ENCODE measurements at places on chromosomes 4 and X.

DNA sequence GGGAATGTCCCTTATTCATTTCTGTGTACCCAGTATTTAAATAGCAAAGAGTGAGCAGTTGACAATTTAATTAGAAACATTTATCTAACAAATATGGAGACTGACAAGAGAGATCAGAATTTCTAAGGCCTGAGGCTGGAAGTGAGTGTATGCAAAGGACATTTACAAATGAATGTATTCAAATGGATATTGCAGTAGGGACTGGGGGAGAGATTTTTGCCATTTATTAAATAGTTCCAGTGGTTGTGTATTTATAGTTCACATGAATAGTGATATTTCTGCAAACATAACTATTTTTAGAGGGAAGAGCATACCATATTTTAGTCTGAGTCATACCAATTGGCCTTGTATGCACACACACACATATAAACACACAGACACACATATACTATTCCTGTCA lies 592.4 kb downstream of the GLUD2 start:
- no peak for DNase-seq

DNA sequence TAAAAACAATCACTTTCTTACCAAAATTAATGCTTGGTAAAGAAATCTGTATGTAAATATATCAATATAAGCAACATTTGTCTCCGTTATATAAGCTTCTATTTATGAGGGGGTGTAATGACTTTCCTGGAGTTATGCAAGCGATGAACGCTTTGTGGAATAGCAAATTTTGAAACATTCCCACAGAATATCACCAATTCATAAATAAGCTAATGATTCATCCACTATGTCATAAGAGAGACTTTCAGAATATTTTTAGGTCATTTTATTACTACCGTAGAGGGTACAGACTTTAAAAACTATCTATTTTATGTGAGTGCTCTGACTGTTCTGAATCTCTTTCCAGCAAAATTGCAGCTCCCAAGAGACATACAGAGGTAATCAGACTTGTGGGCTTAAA lies 179.5 kb upstream of the FTHL17 start:
- DNase-seq: no peak

DNA sequence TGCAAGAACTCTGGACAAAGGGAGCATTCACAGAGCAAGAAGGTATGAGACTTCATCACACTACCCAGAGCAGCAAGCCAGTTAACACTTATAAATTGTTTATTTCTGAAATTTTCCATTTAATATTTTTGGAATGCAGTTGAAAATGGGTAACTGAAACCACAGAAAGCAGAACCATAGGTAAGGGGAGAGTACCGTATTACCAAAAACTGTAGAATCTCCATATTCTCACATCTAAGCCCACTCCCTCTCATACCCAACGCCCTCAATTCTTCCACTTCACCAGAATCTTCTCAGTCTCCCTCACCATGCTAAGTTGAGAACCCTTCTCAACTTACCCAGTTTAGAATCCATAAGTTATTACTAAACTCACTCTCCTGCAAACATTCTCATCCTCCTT lies 277.8 kb downstream of the SPOCK3 start:
- DNase-seq: no peak

- no peak for DNase-seq
Observed at GRCh38 chrX:54641530-54641929, 111.5 kb downstream of the GNL3L start.

- DNase-seq: no peak
Observed at GRCh38 chr4:102641793-102642192, 119.0 kb downstream of the MANBA start.

DNA sequence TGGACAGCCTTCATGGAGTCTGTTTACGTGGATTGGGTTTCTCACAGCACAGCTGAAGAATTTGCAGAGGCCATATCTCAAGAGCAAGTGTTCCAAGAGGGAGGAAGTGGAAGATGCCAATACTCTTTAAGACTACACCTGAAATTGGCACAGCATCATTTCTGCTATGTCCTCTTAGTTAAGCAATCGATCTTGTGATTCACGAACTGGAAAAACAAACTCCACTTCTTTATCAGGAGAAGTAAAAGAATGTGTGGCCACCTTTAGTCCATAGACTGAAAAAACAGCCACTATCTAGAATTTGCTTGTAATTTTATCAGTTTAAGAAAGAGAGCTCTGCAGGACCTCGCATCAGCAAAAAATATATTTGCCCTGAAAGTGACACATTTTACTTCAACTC lies 473.1 kb upstream of the ATOH1 start:
- no peak for DNase-seq

DNA sequence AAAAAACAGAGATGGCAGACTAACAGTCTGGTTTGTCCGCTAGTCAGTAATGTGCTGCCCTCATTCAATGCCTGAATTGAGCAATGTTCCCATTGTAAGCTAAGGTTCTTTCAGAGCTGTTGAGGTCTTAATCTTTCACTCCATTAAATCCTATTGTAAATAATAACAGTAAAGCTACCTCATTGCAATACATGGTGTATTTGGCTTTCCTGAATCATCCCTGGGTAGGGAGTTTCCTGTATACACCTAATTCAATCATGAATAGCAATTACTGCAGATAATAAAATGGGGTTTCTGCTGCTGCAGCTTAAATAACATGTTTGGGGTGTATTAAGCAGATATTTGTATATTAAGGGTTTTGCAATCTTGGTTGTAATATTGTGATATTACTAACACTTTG lies 1100.2 kb upstream of the INTU start:
- no peak for DNase-seq

GRCh38 chr4:40992472-40993295 lies 221.7 kb downstream of the APBB2 start:
- peak; percentile 90 for DNase-seq

DNA sequence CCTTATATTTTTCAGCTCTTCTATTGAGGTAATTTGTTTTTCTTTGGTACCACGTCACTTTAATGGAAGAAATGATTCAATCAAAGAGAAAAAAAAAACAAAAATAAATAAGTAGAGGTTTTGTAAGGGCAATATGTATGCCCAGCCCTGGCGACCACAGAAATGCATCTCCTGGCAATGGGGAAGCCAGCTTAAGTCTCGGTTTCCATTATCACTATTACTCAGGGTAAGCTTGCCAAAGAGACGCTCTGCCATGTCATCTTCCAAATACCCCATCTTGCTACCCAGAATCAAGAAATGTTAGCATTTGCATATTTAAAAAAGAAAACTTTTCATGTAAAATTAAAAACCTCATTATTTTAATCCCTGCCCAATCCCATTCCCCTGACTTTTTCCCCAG lies 68.8 kb downstream of the FAM47C start:
- no peak for DNase-seq
